ENCODE measurements at places on chromosomes 13 and 19.

- no peak for DNase-seq
These were observed 809.3 kb downstream of the UQCRFS1 start for GRCh38 chr19:28403690-28404089.

- no peak for DNase-seq
These were observed 61.4 kb downstream of the MICU2 start for GRCh38 chr13:21542563-21542962.

DNA sequence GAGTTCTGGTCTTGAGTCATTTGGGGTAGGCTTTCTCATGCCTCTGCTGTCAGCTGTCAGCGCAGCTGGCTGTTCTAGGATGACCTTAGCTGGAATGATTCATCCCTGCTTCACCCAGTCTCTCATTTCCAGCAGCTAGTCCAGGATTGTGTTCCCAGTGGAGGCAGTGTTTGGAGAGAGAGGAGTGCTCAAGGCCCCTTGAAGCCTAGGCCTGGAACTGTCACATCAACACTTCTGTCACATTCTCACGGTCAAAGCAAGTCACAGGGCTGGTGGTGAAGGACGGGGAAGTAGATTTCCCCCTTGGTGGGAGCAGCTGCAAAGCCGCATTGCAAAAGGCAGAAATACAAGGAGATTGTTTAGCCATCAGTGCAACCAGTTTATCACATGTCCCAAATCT lies 15.2 kb downstream of the TPT1 start:
- no peak for DNase-seq

- DNase-seq: no peak
These were observed 64.0 kb upstream of the GSX1 start for GRCh38 chr13:27728271-27728670.

DNA sequence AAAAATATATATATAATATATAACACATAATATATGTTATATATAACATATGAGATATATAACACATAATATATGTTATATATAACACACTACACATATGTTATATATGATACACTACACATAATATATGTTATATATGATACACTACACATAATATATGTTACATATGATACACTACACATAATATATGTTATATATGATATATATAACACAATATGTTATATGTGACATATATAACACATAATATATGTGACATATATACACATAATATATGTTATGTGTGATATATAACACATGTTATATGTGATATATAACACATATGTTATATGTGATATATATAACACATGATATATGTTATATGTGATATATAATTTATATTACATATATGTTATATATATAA lies 129.7 kb downstream of the CACNA1A start:
- DNase-seq: no peak

GRCh38 chr13:46374710-46375109 lies 12.3 kb downstream of the RUBCNL start:
- no peak for DNase-seq

GRCh38 chr13:78625384-78625783 lies 22.0 kb upstream of the POU4F1 start:
- DNase-seq: no peak

GRCh38 chr19:44371815-44372480 lies 15.5 kb upstream of the ZNF112 start:
- DNase-seq: no peak

DNA sequence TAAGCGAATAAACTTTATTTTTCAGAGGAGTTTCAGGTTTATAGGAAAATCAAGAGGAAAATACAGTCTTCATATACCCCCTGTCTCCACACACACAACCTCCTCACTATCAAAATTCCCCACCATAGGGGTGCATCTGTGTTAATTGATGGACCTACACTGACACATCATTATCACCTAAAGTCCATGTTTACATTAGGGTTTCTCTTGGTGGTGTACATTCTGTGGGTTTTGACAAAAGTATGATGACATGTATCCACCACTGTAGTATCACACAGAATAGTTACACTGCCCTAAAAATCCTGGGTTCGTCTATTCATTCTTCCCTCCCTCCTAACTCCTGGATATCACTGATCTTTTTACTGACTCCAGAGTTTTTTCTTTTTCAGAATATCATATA lies 654.2 kb downstream of the UQCRFS1 start:
- DNase-seq: no peak

- no peak for DNase-seq
These were observed 25.1 kb downstream of the DOT1L start for GRCh38 chr19:2188708-2189385.

- DNase-seq: no peak
These were observed 384.3 kb downstream of the EFNB2 start for GRCh38 chr13:106151056-106151699.

- no peak for DNase-seq
These were observed 703 bp upstream of the PLEKHG2 start for GRCh38 chr19:39411832-39412099.

DNA sequence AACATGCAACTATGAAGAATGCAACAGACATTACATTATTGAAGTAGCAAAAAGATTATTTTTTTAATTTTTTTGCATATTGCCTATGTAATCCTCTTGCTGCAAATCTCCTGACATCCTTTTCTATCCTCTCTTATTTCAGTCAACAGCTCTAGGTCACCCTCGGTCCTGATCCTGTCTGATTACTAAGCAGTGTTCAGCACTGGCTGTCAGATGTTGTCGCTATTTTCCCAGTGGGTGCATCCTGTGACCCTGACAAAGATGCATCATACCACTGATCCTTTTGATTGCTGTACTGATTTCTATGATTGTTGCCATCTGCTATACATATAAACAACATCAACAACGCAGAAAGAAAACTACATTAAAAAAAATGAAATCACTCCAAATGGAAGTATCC lies 443.7 kb upstream of the PRR20A start:
- no peak for DNase-seq

GRCh38 chr13:76823969-76824368 lies 62.2 kb downstream of the KCTD12 start:
- no peak for DNase-seq

DNA sequence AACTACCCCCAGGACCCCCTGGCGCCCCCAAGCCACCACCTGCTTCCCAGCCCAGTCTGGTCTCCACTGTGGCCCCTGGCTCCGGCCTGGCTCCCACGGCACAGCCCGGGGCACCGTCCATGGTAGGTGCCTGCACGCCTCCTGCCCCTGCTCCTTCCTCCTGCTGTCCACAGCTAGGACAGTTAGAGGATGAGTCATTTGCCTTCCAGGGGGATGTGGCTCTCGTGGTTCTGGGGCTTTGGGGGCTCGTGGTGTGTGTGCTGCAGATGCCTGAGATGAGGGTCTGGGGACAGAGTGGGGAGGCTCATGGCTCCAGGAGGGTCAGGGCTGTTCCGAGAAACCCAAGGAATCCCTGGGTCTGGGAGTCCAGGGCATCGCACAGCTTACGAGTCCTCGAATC lies 12.7 kb downstream of the MED25 start:
- no peak for DNase-seq

All from cortex of kidney (tissue), 1 donor.